Natural killer cell (primary cell): ENCODE measurements at places on chromosomes 2 and 18. TPM values are rescaled to one million over a fixed set of nuclear protein-coding genes. Genes with fewer than 3 reads are reported as not detected.

GRCh38 chr2:127106457-127106990 lies 430 bp downstream of the BIN1 start:
- H3K36me3 ChIP-seq = no peaks in the 10 kb centered on the region
- H3K27me3 ChIP-seq = no peaks in the 10 kb centered on the region
- DNase-seq = no peak
- H3K4me3 ChIP-seq = peak overlapping the region; percentile 49

DNA sequence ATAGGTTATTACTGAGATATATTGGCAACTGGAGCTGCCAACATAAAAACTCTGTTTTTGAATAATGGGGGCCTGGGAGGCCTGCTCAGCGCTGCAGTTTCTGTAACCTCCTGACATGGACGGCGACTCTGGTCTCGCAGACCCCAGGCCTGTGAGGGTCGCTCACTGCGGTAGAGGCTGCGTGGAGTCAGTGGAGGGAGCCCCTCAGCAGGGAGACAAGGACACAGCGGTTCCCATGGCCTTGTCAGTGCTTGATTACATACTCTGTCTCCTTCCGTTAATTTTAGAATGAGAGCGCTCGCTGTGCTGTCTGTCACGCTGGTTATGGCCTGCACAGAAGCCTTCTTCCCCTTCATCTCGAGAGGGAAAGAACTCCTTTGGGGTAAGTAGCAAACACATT lies 858 bp downstream of the TPO start:
- no peak overlapping the region for H3K4me3 ChIP-seq
- H3K36me3 ChIP-seq = no peaks in the 10 kb centered on the region
- H3K27ac ChIP-seq = no peak overlapping the region
- H3K4me1 ChIP-seq = no peaks in the 10 kb centered on the region
- no peaks in the 10 kb centered on the region for H3K27me3 ChIP-seq
- DNase-seq = no peak

Gene SLC4A5
- total RNA-seq = 5.3 TPM

- DNase-seq = no peak
- no peak overlapping the region for H3K4me3 ChIP-seq
- no peak overlapping the region for H3K27ac ChIP-seq
- H3K27me3 ChIP-seq = no peaks in the 10 kb centered on the region
- H3K4me1 ChIP-seq = no peaks in the 10 kb centered on the region
These were observed 77.4 kb upstream of the ARHGAP28 start for GRCh38 chr18:6652098-6652497.

DNA sequence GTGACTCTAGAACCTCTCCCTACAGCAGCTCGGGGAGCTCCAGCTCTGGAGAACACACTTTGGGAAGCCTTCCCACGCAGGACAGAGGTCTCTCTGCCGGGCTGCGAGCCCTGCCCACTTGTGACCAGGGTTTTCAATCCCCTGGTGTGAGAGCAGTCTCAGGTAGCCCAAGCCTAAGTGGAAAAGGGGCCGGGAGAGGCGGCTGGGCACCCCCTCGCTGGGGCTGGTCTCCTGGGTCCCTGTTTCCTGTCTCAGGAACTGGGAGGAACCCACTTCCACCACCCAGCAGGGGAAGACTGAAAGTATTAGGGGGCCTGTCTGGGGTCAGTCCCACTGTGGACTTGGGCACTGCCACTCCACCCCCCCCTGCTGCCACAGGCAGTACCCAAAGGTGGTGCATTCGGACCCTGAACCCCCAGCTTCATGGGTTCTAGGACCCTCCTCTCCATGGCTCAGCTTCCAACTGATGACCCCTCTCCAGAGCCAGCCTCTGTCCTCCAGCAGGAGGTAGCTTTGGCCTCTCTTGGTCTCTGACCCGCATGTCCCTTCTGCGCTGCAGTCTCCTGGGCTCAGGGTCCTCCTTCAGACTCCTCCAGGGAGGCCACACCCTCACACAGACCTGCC lies 70.0 kb downstream of the RRM2 start:
- no peaks in the 10 kb centered on the region for H3K4me1 ChIP-seq
- no peaks in the 10 kb centered on the region for H3K27me3 ChIP-seq
- H3K4me3 ChIP-seq = no peak overlapping the region
- no peaks in the 10 kb centered on the region for H3K36me3 ChIP-seq
- DNase-seq = no peak

DNA sequence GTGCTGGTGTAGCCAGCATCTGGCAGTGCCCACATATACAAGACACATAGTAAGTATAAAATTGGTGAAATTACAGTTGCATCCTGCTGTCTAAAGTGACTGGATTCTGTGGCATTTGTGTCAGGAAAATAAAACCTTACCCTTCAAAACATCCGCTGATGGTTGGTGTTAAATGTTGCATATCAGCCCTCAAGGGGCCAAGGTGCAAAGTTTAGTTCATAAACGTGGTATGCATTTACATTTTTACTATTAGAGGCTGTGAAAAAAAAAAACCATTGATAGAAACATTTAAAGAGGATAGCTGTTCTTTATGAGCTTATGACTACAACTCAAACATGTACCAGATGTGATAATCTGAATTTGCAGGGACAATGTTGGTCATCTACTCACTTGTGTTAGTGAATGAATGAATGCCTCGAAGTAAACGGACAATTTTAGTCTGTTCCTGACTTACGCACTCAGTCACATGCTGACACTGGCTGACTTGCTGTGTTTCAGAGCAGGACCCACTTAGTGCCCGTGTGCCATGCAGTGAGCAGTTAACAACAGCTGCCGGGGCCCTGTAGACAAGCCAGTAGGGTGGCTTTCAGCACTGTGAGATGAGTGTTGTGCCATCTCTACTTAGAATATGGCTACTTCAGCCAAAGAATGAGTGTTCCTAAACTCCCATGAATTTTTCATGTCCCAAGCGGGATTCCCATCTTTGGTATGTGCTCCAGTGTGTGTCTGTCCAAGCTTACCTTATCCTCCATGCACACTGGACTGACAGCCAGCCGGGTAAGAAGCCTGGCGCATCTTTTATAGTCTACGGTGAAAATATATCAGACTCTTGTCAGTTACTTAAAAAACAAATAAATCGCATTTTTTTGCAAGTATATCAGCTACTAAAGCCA lies 5.3 kb downstream of the ALKAL2 start:
- no peak overlapping the region for H3K27ac ChIP-seq
- H3K36me3 ChIP-seq = peaks cover 42% of the 10 kb centered on the region
- no peak for DNase-seq
- no peaks in the 10 kb centered on the region for H3K27me3 ChIP-seq
- no peak overlapping the region for H3K4me3 ChIP-seq

GRCh38 chr18:50973367-50974126 lies 5.7 kb downstream of the ELAC1 start:
- H3K27ac ChIP-seq = no peak overlapping the region
- peaks cover 38% of the 10 kb centered on the region for H3K36me3 ChIP-seq
- H3K4me3 ChIP-seq = no peak overlapping the region
- no peak for DNase-seq

DNA sequence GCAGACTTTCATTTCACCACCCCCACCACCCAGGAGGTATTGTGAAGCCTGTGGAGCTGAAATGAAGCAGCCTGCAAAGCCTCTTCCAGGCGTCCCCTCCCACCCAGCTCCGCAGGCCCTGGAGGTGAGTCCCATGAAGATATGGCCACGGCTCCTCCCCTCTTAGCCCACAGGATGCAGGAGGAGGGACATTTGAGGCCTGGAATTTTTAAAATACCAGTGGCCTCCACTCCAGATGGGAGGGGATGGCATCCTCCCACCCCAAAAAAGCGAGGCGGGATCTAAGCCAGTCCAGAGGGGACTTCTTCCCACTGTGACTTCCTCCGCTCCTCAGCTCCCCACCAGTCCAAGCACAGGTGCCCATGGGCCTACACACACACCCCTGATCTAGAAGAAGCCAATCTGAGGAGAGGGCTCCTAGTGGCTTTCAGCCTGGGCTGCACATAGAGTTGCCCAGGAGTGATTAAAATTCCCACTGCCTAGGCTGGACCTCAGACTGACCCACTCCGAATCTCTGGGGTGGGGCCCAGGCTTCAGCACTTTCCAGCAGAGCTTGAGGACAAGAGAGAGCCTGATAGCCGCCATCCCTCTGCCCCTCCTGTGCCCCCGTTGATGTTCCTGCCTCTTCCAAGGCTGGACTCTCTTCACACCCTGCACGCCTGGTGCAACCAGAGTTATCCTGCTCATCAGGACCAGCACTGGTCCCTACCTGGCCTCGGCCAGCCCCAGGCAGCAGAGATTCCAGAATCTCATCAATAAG lies 206.9 kb downstream of the TNS1 start:
- peaks cover 4% of the 10 kb centered on the region for H3K4me1 ChIP-seq
- H3K27me3 ChIP-seq = no peaks in the 10 kb centered on the region
- no peaks in the 10 kb centered on the region for H3K36me3 ChIP-seq
- no peak overlapping the region for H3K4me3 ChIP-seq
- no peak for DNase-seq
- H3K27ac ChIP-seq = no peak overlapping the region
